ENCODE measurements at places on chromosomes 6 and 20.

DNA sequence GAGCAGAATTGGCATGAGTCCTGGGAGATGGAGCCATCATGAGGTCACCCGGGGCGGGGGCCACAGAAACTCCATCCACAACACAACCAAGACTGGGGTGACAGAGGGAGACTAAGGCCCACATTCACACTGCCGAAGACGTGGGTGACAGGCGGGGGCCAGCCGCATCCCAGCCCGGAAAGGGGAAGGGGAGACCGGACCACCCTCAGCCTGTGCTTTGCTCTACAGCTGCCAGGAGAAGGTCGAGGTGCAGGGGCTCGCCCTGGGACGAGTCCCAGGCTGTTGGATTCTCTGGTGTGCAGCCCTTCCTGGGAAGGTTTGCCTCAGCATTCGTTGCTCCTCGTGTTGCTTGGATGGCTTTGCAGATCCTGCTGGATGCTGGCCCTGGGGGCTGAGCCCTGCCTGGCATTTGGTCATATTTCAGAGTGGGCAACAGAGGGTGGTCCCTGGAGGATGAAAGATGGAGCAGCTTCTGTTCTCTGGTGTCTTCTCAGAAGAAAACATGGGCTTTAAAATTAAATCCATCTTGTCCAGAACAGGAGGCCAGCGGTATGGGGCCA is 328.9 kb downstream of the TAF4 start:
- no peak for DNase-seq

DNA sequence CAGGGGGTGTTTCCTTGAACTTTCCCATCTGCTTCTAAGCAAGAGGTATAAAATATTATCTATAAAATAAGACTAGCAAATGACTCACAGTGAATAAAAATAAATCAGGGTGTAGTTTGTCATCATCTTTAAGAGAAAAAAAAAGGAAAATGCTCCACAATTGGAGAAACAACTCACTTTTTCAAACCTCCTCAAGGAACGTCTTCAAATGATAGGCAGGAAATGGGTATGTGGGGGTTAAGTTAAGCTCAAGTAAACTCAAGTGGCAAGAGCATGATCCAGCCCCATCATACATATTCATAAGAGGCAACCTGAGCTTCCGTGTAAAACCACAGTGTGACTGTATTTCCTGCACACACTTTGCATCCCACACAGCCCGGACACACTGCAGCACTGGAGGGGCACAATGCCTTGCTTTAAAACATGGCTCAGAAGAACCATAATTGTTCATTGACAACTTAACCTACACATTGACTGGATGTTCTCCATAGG is 58.5 kb upstream of the CEP85L start:
- DNase-seq, result peak; percentile 3

DNA sequence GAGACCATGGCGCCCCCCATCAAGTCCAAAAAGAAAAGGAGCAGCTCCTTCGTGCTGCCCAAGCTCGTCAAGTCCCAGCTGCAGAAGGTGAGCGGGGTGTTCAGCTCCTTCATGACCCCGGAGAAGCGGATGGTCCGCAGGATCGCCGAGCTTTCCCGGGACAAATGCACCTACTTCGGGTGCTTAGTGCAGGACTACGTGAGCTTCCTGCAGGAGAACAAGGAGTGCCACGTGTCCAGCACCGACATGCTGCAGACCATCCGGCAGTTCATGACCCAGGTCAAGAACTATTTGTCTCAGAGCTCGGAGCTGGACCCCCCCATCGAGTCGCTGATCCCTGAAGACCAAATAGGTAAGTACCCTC is 41.7 kb upstream of the NAA20 start:
- DNase-seq, result peak; percentile 51

GRCh38 chr6:28490205-28490890 is 25.2 kb downstream of the GPX6 start:
- no peak for DNase-seq

GRCh38 chr20:40442181-40442963 is 246.7 kb downstream of the MAFB start:
- DNase-seq, result no peak

DNA sequence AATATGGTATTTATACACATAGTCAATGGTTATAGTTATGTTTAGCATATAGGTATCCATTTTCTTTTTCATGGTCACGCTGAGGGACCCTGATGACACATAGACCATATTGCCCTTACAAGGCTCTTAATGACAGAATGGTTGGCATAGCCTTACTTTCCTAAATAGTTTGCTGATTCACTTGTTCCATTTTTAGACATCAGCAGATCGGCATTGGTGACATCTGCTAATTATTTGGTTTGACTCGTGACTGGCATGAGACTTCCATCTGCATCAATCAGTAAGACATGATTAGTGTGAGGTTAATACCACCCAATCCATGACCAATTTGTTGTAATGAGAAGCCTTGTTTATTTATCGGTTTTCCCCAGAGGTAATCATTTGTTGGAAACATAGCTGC is 309.7 kb downstream of the ALDH8A1 start:
- DNase-seq, result no peak

DNA sequence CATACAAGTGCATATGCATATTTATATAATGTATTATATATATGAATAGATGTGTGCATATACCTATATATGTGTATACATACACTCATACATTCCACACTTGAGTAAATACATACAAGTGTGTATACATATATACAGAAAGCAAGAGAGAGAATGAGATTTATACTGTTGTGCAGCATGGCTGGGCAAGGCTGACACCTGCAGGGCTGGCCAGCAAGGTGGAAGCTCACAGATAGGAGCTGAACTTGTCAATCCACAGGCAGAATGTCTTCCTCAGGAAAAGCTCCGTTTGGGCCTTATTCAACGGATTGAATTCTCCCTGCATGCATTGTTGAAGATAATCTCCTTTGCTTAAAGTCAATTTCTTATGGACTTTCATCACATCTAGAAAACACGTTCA is 256.7 kb downstream of the ZNF217 start:
- DNase-seq, result no peak

DNA sequence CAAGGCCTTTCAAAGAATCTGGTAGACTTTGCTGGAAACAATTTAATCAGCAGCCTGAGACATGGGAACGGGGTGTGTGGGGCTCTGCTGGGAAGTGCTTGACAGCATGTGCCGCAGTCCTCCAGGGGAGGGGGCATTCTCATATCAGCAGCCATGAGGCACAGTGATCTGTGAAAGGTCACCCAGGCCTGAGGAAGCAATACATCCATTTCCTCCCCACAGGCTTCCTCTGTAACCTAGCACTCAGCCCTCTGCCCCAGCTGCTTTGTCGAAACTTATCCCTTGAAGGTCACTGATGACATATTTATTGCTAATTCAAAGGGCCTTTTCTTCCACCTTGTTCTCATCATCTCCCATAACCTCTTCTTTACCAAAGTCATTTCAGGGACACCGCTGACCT is 103.3 kb downstream of the TNFAIP3 start:
- no peak for DNase-seq

GRCh38 chr20:61271312-61272231 is 19.5 kb downstream of the CDH4 start:
- DNase-seq, result no peak

DNA sequence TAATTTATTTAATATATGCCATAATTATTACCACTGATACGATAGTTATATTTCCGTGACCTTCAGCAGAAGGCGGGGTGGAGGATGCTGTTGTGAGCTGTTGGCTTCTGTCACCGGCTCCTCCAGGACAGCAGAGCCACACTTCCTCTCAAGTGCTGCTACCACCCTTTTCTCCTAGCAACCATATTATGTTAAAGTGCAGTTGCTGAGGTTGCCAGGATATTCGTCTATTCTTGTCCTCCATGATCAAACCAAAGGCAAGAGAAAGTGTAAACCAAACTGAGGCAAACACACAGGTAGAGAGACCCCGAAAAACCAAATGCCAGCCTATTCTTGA is 27.8 kb downstream of the RGS17 start:
- DNase-seq, result no peak

GRCh38 chr6:137403443-137403842 is 90.8 kb downstream of the OLIG3 start:
- DNase-seq, result no peak

DNA sequence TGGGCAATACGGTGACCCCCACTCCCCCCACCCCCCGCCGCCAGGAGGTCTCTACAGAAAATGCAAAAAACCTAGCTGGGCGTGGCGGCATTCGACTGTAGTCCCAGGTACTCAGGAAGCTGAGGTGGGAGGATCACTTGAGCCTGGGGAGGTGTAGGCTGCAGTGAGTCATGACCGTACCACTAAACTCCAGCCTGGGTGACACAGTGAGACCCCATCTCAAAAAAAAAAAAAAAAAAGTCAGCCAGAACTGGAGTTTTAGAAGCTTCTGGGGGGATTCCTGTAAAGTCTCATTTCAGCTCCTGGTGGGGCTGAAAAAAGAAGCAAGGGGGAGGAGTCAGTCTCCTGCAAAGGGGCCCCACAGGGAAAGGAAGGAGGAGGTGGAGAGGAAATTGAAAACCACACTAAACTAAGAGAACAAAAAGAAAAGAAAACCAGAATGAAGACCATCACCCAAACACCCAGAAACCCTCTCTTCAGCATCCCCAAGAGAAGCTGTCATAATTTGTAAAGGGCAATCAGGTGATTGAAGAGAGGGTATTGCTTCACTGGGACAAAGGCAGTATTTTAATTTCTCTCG is 50.4 kb downstream of the NOL4L start:
- DNase-seq, result no peak

All from RWPE1 (cell line).